ENCODE measurements at places on chromosomes 16 and 17. TPM values are rescaled to one million over a fixed set of nuclear protein-coding genes. Genes with fewer than 3 reads are reported as not detected.

- peak; percentile 91 for DNase-seq
Observed at GRCh38 chr16:3457434-3458252, 14.2 kb downstream of the NAA60 start.

GRCh38 chr16:27245276-27246172 lies 23.0 kb downstream of the NSMCE1 start:
- DNase-seq = peak; percentile 89

GRCh38 chr16:81917375-81917774 lies 93.9 kb downstream of the SDR42E1 start:
- no peak for DNase-seq

DNA sequence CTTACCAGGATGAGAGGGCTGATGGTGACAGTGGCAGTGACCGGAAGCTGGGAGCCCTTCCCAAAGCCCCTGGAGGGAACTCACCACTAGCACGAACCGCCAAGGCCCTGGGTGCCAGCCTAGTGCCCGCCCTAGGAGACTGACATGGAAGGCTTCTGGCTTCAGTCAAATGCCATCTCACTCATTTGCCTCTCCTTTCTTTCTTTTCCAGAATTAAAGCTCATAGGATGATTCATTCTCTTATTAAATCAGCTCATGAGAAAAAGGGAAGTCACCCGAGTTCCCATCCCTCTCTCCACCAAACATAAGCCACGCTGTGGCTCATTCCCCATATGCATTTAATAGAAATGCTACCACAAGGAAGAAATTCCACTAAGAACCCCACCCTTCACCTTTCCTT lies 12.1 kb downstream of the CUEDC1 start:
- DNase-seq = no peak

GRCh38 chr16:66204756-66205155 lies 161.7 kb upstream of the CDH5 start:
- DNase-seq = no peak

DNA sequence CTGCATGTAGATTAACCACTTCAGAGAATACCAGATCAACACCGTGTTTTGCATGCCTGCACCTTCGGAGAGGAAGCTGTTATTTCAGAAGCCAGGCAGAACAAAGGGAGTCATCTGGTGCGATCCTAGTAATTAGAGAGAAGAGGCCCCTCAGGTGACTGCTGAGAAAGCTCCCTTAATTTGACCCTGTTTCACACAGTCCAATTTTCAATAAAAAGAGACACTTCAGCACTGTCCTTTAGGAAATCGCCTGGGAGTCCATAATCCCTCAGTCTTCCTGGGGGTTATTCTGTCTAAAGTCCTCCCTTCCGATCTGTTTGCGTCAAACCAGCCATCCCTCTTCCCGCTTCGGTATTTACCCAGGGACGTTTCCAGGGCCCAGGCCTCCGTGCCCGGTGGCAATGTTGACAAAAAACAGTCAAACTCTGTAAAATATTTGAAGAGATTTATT lies 23.4 kb upstream of the TNRC6C start:
- DNase-seq = no peak

DNA sequence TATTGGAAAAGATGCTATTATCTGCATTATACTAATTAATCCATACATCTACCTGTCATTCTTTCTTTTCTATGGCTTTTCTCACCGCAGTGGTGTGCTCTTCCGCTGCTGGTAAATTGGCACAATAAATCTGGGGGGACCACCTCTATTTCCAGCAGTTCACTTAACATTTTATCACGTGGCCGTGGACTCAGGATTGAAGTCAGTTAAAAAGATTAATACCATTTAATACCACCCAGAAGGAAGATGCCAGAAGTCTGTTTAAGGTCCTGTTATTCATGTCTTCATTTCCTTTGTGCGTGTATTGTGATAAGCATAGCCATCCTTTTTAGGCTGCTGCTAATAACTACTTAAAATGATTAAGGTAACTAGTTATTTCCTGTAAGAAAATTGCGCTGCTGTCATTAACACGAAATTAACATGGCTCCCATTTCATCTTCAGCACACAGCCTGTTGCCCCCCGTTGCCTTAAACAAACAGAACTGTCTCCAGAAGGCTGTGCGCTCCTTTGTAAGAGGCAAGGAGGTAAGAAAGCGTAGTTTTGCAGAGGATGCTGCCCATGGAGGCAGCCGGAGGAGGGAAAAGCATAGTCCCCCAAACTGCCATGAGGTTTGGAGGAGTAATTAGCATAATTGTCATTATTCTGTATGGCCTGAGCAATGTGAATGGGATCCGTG lies 414.4 kb downstream of the UTP18 start:
- DNase-seq = no peak

- DNase-seq = no peak
Observed at GRCh38 chr17:79800325-79801155, 3.7 kb upstream of the CBX8 start.

DNA sequence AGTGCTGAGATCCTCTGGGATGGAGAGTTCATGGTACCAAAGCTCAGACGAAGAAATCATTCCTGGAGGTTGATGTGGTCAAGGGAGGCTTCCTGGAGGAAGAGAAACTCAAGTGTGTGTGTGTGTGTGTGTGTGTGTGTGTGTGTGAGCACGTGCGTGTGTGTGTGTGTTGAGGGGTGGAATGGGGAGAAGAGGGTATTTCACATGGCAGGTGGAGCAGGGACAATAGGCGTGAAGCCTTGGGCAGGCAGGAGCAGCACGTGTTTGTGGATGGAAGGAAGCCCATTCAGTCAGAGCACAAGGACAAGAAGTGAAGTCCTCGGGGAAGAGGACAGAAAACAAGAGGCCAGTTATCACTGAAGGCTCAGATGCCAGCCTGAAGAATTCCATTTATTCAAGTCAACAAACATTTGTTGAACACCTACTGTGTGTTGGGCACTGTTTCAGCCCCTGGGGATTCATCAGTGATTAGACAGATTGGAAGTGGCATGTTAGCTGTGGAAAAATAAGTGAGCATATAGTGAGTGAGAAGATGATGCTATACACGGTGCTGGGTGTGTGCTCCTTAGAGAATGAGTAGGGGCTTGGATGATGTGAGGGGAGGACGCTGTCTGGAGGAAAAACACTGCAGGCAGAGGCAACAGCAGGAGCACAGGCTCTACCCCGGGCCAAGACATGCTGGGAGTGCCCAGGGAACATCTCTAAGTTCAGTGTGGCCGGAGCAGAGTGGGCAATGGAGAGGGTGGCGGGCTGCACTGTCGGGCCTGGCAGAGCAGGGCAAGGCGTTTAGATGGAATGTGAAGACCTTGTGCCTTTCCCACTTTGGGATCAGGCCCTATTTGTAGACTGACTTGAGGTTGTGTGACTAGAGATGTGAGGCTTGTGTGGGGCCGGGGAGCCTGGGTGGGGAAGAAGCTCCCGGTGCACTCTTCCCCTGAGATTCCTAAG lies 267.1 kb downstream of the CBLN1 start:
- no peak for DNase-seq

GRCh38 chr16:27404163-27404823 lies 2.3 kb downstream of the IL21R start:
- DNase-seq = no peak

- no peak for DNase-seq
Observed at GRCh38 chr17:56629531-56630075, 36.1 kb downstream of the NOG start.

GRCh38 chr16:88473666-88474534 lies 20.8 kb downstream of the ZFPM1 start:
- DNase-seq = peak; percentile 89

DNA sequence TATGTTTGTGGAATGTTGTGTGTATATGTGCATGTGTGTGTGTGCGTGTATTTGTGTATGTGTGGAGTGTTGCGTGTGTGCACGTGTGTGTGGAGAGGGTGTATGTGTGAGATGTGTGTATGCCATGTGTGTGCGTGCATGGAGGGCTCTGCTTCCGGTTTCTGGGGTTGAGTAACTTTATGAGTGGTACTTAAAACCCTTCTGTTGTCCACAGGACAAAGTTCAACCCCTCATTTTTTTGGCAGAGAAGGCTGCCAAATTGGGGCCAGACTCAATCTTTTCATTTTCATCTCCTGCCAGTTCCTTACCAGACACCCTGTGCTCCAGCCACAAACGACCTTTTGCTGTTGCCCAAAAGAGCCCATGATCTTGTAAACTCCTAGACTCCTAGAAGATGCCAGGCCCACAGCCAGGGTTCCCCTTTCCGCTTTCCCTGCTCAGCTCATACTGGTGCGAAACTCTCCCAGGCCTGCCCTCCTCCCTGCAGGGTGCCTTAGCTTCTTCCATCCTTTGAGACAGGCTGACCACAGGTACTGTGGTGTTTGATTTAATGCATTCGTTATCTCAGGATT lies 100.2 kb downstream of the CMIP start:
- no peak for DNase-seq

- DNase-seq = no peak
Observed at GRCh38 chr17:57880086-57880456, 30.2 kb upstream of the MRPS23 start.

- DNase-seq = peak; percentile 32
Observed at GRCh38 chr17:48011405-48012150, 26.0 kb downstream of the COPZ2 start.

Gene NOTUM
- not detected for total RNA-seq

Gene CHRNE
- total RNA-seq = not detected

Gene ZFP3
- 6.6 TPM for total RNA-seq

Gene C16orf54
- 0.37 TPM for total RNA-seq

Gene LPO
- total RNA-seq = not detected

Gene FBXL16
- 0.37 TPM for total RNA-seq

Gene CAPNS2
- total RNA-seq = 0.73 TPM

Gene PPL
- 98.8 TPM for total RNA-seq

Measured in stomach (tissue), 19 donors.